Cardiac septum (tissue), 1 donor: ENCODE measurements at places on chromosomes 3 and 15.
A peak's percentile ranks its signal among the peaks of the same experiment; 100 is the strongest.

- DNase-seq, result no peak
These were observed 207.1 kb downstream of the PTPRG start for GRCh38 chr3:61768284-61769037.

- DNase-seq, result no peak
These were observed 51.3 kb downstream of the ETV5 start for GRCh38 chr3:186057594-186057993.

DNA sequence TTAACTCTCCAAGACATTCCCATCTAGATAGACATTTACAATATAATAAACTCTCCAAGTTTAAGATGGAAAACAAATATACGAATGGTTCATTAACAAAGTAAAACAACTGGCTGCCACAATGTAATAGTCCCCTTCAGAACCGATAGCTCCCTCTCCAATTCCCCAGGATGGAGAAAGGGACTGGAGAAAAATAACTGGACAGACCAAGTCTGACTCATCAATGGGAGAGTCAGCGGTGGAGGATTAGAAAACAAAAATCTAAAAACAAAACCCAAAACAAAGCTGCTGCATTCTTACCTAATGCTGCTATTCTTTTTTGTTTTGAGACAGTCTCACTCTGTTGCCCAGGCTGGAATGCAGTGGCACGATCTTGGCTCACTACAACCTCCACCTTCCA lies 468.1 kb downstream of the SHQ1 start:
- DNase-seq, result no peak

DNA sequence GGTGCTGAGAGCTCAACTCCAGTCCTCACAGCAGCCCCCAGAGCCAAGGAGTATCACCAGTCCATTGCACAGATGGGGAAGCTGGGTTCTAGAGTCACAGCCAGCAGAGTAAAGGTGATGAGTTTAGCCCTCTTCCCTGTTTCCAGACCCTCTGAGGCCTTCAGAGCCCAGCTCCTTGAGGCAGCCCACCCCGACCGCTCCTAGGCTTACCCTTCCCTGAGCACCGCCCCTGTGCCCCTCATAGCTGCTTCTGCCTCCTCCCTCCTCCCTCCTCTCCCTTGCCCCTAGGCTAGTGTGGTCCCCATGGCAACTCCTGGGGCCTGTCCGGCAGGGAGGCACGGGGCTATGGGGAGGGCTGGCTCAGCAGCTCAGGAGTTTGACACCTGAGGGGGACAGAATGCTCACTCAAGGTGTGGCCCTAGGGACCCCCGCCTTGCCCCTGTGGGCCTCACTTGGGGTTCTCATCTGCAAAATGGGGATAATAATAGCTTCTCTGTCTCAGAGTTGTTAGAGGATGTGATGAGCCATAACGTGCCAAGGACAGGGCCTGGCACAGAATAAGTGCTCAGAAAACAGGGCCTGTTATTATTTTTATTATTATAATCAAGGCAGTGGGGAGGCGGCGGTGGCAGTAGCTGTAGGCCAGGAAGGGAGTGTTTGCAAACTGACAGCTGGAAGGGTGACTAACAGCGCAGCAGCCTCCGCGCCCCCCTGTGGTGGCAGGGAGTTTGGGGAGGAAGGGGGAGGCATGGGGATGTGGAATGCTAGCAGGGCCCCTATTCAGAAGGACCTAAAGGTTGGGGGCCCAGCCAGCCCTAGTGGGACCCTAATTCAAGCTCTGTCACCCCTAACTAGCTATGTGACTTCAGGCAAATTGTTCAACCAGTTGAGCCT lies 11.5 kb downstream of the CSK start:
- DNase-seq, result no peak

DNA sequence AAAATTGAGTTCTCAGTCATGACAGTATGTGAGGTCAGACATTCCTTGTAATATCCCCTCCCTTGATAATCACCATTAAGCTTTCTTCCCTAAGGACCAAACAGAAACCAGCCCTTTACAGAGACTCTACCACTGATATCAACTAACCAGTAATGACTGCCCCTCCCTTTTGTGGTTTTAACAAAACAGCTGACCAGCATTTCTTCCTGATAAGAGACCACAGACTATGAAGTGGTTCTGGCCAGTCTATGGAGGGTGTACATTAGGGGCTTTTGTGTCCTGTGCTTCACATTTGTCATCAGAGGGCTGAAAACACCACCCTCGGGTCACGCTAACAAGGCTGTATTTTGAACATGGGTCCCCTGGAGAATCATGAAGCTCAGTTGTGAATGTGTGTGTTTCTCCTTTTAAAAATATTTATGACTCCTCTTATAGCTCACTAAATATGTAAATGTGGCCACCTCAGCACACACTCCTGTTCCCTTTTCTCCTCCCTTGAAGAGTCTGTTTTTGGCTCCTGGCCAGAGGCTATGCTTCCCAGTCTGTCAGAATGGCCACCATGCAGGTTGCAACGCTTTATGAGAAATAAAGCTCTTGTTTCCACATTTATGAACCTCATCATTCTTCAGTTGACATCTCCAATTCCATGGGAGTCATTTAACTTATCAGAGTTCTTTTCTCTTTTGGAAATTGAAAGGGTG lies 239.3 kb downstream of the CPNE4 start:
- no peak for DNase-seq

GRCh38 chr3:132720228-132720627 lies 2.0 kb downstream of the NPHP3 start:
- DNase-seq, result no peak

GRCh38 chr15:63075015-63075983 lies 32.8 kb downstream of the TPM1 start:
- no peak for DNase-seq

DNA sequence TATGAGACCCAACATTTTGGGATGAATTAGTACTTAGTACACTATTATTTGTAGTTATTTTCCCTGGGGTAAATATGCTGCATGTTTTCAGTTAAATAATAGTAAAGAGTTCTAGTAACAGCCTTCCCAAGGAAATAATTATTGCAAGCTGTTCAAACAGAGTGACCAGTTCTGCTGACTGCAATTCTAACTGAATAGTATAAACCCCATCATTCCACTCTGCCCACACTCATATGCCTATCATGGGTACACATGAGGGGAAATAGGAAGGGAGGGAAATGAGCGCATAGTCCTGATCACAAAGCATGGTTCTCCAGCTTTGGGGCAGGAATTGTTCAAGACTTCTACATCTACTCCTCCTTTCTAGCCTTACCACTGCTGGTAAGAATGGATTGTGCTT lies 18.7 kb downstream of the UQCC5 start:
- no peak for DNase-seq

- peak; percentile 10 for DNase-seq
These were observed 203.5 kb upstream of the LINGO1 start for GRCh38 chr15:77836121-77836692.

DNA sequence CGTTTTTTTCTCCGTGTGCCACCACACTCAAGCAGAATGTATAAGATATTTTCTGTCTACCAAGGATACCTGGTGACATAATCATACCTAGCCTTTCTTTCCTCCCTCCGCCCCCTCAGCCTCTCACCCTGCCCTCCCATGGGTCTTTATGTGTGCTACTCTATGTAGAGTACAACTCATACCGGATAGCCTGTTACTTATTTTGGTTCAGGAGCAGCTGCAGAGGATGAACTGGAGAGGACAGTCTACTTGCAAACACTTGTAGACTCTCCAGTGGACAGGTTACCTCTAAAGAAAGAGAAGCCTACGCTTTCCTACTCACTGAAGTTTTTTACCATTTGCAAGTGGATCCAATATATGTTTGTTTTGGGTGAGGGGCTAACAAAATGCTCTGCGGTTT lies 345.9 kb upstream of the TPRG1 start:
- no peak for DNase-seq

DNA sequence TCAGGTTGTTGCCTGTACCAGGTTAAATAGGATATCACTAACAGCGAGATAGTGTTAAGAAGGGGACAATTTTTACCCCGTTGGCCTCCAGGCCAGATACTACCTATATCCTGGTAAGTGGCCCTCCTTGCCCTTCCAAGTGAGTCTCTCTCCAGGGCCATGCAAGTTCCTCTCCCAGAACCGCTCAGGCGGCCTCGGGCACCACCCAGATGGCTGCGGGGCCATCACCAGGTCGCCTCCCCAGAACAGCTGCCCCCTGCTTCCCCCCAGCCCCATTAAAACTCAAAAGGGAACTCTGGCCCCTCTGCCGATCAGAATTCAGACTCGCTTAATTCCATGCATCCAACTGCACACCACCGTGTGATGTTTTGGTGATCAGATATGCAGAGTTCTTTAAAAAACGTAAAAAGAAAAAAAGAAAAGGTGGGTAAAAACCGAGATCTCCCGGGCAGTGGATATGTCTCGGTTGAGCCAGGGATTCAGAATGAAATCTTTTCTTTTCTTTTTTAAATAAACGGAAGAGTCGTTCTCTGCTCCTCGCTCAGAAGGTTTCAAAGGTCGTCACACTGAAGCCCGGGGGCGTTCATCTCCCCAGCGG lies 1.9 kb upstream of the TRIM71 start:
- DNase-seq, result no peak

- DNase-seq, result no peak
These were observed 3.6 kb upstream of the COL6A5 start for GRCh38 chr3:130341882-130342281.

GRCh38 chr15:73621286-73621826 lies 11.8 kb downstream of the NPTN start:
- DNase-seq, result no peak

- no peak for DNase-seq
These were observed 281.3 kb downstream of the FGF12 start for GRCh38 chr3:192445770-192446644.

DNA sequence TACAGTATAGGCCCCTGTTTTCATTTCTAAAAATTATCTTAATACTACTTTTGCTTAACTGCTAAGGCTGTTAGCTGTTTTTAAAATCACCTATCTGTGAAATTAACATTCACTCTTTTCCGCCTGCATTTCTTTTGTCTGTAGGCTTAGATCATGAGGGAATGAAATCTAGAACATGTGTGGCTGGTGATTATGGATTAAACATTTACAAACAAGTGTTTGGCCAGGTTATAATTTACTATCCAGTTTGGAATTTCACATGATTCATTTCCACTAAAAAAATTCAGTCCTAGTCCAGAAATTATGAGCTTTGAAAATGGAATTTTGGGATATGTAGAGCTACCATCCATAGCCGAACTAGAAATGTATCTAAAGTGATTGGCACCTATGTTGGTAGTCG lies 39.1 kb downstream of the GOLM2 start:
- DNase-seq, result no peak

- no peak for DNase-seq
These were observed 116.6 kb downstream of the SLCO3A1 start for GRCh38 chr15:91970142-91970541.

DNA sequence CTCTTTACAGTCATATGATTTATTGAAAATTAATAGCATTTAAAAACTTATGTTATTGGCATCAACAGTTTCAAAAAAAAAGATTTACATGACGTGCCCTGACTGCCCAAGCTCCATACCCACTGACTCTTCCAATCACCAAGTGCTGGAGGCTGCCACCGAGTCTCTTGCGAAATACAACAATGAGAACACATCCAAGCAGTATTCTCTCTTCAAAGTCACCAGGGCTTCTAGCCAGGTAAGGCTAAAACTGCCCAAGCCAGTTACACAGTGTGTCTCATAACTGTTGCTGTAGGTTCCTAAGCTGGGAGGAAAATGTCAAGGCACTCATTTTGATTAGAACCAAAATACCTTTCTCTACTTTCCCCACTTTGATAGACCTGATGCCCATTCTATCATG lies 4.5 kb downstream of the FETUB start:
- no peak for DNase-seq

DNA sequence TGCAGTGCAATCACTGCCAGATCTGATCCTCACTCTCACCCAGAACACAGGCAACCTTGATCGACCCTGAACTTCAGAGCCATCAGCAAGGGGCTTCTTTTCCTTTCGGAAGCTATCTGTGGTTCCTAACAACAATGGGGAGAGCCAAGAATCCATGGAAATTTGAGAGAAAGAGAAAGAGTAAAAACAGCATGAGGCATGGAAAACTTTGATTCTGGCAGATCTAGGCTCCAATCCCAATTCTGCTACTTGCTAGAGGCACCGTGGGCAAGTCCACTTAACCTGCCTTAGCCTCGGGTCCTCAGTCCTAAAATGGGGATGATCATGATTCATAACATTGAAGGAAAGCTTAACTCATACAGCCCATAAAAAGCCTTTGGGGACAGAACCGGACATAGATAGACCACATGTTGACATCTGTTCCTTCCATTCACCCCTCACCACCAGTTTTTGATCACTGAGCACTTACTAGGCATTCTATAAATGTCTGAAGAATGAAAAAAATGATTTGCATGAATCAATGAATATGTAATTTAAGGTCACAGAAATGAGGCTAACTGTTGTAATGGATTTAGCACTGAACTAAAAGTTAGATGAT lies 605.7 kb upstream of the CFAP20DC start:
- DNase-seq, result no peak

DNA sequence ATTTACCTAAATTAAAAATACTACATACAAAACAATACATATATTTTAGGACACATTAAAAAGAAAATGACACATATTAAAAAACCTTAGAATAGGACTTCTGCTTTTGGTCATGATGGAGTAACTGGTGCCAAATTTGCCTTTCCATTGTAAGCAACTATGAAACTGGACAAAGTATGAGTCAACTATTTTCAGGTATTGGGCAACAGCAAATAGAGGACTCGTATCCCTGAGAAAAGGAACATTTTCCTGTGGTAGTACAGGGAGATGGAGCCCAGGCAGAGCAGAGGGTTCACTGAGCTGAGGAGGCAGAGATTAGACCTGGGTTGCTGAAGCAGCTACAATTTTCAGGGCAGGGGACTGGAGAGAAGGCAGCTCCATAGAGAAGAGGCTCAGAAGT lies 14.7 kb downstream of the CCR1 start:
- no peak for DNase-seq

- DNase-seq, result no peak
These were observed 618.0 kb downstream of the CADM2 start for GRCh38 chr3:85576697-85577200.

GRCh38 chr3:131147534-131147933 lies 120.9 kb downstream of the NEK11 start:
- DNase-seq, result no peak

- no peak for DNase-seq
These were observed 24.7 kb downstream of the CPN2 start for GRCh38 chr3:194326192-194326967.

- no peak for DNase-seq
These were observed 16.1 kb upstream of the AGBL1 start for GRCh38 chr15:86063356-86064095.

- no peak for DNase-seq
These were observed 10.3 kb downstream of the COL7A1 start for GRCh38 chr3:48584836-48585235.
